KBM-7 (cell line): ENCODE measurements at places on chromosomes 4 and X.
A peak's percentile ranks its signal among the peaks of the same experiment; 100 is the strongest.

DNA sequence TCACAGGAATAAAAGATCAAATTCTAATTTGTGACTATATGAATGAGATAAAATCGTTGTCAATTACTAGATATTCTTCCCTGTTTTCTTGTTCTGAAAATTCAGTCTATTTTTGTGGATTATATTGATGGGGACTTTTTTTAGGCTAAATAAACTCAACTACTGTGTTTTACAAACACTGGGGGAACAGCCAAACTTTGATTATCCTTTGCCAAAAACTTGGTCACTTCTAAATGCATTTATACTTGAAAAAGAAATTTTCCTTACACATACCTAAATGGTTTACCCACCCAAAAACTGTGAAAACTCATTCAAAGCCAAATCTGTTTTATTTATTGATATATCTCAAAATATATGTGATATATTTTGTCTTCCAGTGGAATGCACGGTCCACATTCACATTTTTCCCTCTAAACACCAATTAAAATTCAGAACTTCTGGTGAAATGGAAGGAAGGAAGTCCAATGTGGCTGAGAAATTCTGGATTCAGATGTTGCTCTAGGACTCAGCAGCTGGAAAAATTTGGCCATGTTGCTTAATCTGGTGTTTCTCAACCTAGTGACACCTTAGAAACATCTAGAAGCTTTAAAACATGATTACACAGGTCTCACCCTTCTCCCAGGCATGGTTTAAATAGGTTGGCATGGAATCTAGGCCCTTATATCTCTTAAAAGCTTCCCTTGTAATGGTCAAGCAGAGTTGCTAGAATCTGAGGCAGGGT, 28.6 kb upstream of the ARHGAP24 start:
- no peak for DNase-seq

DNA sequence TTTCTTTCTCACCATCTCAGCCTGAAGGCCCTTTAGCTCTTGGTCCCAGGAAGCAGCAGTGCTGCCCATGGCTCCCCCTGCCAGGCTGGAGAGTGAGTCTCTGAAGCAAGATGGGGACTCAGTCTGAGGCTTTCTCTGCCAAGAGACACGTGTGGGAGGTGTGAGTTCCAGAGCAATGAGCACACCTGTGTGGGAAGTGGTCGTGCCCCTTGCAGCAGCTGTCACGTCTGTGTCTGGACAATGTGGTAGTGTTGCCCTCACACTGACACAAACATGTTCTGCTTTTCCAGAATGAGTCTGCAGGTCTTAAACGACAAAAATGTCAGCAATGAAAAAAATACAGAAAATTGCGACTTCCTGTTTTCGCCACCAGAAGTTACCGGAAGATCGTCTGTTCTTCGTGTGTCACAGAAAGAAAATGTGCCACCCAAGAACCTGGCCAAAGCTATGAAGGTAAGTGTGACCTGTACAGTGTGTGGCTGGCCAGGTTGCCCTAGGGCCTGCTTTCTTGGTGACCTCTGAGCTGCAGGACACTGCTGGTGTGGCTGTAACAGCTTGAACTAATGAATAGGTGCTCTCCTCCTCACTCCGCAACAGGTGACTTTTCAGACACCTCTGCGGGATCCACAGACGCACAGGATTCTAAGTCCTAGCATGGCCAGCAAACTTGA, 1.9 kb downstream of the TACC3 start:
- peak; percentile 90 for DNase-seq

GRCh38 chr4:73952352-73952751, 29.5 kb downstream of the PF4 start:
- DNase-seq: no peak

GRCh38 chr4:167642250-167642649, 408.0 kb upstream of the SPOCK3 start:
- no peak for DNase-seq

DNA sequence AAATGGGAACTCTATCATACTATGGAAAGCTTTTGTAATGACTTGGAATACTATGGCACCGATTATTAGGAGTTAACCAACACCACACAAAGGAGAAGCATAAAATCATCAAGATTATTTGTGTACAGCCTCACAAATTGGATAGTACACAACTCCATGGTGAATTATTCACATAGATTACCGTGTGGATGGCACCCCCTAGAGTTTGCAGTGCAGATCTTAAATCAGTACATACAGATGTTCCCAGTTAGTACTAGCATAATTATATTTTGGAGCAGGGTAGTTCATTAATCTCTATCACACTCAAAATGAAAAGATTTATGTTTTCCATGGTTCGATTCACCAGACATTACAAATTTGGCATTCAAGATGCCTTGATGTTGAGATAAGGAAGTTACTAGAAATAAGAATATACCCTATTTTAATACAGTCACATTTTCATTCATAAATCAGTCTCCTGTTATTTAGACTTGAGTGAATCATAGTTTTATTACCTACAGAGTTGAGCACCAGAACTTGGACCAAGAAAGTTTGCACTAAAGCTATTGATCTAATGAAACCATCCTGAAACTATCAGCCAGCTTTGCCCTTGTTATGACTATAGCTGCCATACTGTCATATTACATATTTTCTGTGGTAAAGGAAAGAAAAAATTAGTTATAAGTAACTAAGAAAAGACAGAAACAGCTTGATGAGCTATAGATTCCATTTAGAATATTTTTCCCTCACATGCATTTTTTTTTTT, 531.8 kb downstream of the GLUD2 start:
- peak; percentile 17 for DNase-seq

GRCh38 chr4:8071766-8072165, 86.8 kb downstream of the ABLIM2 start:
- DNase-seq: no peak

GRCh38 chr4:169649545-169650226, 29.3 kb downstream of the CLCN3 start:
- DNase-seq: no peak

DNA sequence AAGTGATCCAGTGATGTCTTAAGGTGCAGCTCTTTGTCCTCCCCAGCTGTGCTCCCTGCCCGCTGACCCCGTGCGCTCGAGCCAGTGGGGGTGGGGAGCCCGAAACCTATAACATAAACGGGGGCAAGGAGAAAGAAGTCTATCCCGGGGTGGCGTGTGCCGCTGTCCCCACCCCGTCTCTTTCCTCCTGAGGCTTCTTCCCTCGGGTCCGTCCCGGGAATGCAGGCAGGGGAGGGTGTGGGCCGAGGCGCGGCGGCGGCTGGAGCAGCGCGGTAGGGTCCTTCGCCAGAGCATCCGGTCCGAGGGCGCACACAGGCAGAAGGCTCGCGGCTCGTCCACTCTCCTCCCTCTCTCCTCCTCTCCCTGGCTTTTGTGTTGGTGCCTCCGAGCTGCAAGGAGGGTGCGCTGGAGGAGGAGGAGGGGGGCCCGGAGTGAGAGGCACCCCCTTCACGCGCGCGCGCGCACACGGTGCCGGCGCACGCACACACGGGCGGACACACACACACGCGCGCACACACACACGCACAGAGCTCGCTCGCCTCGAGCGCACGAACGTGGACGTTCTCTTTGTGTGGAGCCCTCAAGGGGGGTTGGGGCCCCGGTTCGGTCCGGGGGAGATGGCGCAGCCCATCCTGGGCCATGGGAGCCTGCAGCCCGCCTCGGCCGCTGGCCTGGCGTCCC, at the start of gene RAB33A:
Gene RAB33A, plus strand, starts transcription at position 517 of the 681 bp plus-strand sequence. Its CDS starts 101 bp downstream, at position 618.
- DNase-seq: peak; percentile 61
